Fibroblast of skin of right biceps (primary cell): ENCODE measurements at places on chromosomes 2 and 18.

DNA sequence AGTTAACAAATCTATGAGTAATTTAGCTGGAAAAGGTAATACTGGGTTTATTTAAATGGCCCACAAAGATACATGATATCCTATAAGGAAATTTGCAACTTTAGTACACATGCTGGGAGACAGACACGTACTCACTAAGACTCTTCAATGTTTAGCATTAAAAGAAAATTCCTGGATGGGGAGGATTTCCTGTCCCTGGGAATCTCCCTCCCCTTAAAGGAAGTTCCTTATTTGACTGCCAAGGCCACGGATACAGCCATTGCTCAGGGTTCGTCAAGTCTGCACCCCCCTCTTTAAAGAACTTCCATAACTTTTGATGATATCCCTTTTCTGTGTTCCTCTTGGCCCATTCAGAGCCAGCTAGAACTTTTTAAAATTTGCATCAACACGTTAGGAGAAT, 267.6 kb downstream of the CD226 start:
- no peak for DNase-seq

- no peak for DNase-seq
These were observed 71.8 kb downstream of the ASAP2 start for GRCh38 chr2:9278439-9278838.

GRCh38 chr2:99803846-99804245, 314.0 kb upstream of the REV1 start:
- DNase-seq: no peak

- DNase-seq: peak; percentile 9
These were observed 101.2 kb upstream of the FSHR start for GRCh38 chr2:49255409-49255971.

GRCh38 chr18:63319383-63320122, at the start of gene BCL2:
Gene BCL2, minus strand, starts transcription at chr18:63319769.
- peak; percentile 18 for DNase-seq

DNA sequence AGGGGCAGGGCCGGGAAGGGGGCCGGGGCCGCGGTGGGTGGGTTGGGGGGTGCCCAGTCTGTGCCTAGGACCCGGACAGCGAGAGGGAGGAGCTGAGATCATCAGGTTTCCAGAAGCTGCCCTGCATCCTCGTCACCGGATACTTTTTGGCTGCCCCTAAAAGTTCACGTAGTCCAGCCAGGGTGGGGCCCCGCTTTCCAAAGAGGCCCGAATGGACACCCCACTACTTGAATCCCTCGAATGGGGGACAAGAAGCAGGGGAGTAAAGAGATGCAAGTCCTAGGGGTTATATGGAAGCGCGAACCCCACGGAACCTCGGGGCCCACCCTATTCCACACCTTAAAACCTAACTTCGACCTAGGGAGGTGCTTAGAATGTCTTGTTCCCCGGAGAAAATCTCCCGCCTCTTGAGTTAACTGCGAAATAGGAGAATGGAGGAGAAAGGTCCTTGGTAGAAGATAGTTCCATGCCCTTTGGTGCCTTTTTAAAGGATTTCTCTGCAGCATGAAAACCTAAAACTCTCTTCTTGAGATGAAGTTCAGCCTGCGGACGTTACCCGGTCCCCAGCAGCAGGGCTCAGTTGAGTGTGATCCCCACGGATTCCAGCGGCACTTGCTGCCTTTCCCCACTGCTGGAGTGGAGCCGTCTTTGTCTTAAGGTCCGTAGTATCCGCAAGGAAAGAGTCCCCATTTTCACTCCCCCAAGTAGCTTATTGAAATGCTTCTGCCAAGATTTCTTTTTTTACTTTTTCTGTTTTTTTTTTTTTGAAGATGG, 2.1 kb upstream of the RNF152 start:
- no peak for DNase-seq

GRCh38 chr2:65431421-65432226, 775 bp downstream of the SPRED2 start:
- DNase-seq: peak; percentile 42

DNA sequence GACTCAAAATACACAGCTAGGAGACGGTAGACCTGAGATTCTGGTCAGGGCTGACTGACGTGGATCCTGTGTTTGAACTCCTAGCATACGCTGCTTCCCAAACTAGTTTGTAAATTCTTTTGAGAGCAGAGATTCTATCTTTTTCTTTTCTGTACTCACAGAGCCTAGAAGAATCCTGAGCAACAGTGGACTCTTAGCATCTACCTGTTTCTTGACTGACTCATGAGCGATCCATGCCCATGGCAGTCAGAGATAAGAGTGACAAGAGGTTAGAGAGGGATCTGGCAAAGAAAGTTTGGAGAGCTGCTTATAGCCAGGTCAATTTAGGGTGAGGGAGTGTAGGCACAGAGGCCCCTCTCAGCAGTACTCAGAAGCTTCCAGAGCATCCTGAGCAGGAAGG, 41.1 kb upstream of the PPP1CB start:
- no peak for DNase-seq

GRCh38 chr2:46487667-46488335, 8.4 kb downstream of the TMEM247 start:
- DNase-seq: peak; percentile 70
